ENCODE measurements at places on chromosomes 3 and 15.

DNA sequence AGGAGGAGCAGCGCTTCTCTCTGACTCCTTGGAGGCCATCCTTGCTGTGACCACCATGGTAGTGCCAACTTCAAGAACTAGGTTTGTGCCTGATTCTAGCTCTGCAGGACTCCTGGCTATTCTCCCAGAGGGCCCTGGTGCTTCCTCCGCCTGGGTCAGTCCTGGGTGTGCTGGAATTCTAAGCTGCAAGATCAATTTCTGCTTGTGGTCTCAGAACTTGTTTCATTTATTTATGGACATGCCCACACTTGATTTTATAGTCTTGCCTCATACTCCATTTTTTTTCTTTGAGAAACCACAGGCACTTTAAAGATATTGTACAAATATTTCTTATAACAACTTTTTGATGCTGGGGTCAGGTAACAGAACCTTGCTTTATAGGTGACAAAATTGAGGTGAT lies 87.6 kb downstream of the PDCD6IP start:
- DNase-seq = no peak

DNA sequence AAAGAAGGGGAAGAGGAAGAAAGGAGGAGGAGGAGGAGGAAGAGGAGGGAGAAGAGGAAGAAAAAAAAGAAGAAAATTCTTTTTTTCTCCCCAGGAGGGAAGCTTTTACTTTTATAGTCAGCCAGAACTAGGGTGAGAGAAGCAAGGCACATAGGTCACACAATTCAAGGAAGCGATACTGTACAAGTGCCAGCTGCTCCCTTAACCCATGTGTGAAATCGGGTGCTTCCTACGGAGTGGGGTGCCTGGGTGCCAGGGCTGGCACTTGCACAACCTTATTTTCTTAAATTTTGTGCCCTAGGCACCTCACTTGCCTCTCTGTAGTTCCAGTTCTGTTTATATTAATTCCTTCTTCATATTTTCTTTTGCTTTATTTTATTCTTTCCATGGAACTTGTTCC lies 150.4 kb downstream of the LIPC start:
- DNase-seq = no peak

- DNase-seq = no peak
These were observed 2.8 kb upstream of the SMCO1 start for GRCh38 chr3:196517919-196518318.

- no peak for DNase-seq
These were observed 276.0 kb downstream of the MFSD1 start for GRCh38 chr3:159077860-159078259.

GRCh38 chr3:76474632-76475031 lies 565.3 kb upstream of the ROBO2 start:
- no peak for DNase-seq

- DNase-seq = no peak
These were observed 39.3 kb downstream of the DNAJC13 start for GRCh38 chr3:132456571-132456970.

DNA sequence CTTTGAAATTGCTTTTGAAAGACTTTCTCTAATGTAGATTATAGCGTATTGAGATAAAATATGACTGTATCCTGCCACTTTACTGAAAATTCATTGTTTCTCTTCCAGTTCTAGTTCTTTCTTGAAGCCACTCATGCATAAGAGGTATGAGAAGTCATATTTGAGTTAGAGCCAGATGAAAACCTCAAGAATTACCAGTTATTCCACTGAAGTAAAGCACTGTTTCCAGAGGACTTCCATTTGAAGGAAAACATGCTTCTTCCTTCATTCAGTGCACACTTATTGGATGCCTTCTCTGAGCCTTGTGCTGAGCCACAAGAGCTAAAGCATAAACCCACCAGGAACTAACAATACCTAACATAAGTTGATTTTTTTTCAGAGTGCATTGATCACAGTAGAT lies 513.4 kb downstream of the ZNF385D start:
- DNase-seq = no peak

GRCh38 chr3:154177406-154177805 lies 56.2 kb downstream of the ARHGEF26 start:
- DNase-seq = no peak
